ENCODE measurements at places on chromosomes 12 and 14. TPM values are rescaled to one million over a fixed set of nuclear protein-coding genes. Genes with fewer than 3 reads are reported as not detected.

Gene RIC8B
- 19.3 TPM for total RNA-seq

Gene SOCS4
- total RNA-seq: 9.4 TPM

Gene MAGOHB
- 13.0 TPM for total RNA-seq

Gene TBX5
- total RNA-seq: 2.1 TPM

Measured in skeletal muscle tissue (tissue), 5 donors.